ENCODE measurements at places on chromosomes 4 and X.

- no peak for DNase-seq
Measured at GRCh38 chrX:21845096-21845495, 5.7 kb downstream of the MBTPS2 start.

DNA sequence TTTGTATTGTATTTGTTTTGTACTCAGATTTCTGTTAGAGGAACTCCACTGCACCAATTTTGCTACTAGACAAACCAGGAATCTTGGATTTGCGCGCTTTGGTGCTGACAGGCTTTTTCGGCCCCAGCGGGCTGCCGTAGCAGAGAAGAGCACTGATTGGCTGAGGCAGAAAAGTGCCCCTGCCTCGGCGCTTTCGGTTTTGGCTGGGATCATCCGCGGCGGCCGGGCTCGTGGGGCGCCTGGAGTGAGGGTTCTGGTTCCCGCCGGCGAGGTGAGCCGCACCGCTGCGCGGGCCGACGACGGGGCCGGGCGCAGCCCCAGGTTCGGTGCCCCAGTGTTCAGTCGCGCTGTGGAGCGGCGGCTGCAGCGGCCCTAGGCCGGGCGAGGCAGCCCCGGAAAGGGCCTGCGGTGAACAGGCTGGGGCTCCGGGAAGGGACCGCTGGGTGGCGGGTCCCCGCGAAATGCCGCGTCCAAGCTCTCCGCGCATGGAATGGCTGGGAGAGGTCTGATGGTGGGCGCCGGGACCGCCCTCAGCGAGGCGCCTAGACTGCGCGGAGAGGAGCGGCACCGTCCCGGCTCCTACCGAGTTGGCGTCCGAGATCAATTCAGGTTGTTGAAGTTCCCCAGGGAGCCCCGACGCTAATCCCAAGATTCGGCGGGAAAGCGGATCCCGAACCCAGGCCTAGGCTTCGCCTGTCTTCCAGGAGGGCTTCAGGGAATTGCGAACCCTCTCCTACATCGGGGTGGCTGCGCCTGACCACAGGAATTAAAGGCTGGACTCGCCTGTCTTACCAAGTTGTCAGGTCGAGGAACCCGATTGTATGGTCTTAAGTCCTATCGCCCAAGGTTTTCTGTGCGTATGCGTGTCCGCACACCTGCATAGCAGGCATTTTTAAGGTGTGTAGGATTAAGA lies at the start of gene LSM6:
Gene LSM6 (plus strand): TSS at position 178 of the 913 bp plus-strand sequence. CDS start 7,204 bp downstream, outside the sequence.
- peak; percentile 82 for DNase-seq

- no peak for DNase-seq
Measured at GRCh38 chrX:151631822-151632221, 63.4 kb upstream of the PRRG3 start.

DNA sequence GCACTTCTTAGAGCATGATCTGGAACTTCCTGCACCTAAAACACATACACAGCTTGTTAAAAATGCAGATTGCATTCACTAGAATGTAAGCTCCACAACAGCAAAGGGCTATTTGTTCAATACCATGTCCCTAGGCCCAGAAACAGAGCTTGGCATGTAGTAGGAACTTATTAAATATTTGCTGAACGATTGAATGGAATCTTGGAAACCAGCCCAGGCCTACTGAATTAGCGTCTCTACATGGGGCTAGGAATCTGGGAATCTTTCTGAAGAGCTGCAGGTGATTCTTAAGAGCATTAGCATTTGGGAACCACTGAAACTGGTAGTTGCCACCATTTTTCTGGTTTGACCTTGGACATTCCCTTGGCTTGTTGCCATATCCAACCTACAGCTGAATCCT lies 234.1 kb downstream of the STIM2 start:
- no peak for DNase-seq

DNA sequence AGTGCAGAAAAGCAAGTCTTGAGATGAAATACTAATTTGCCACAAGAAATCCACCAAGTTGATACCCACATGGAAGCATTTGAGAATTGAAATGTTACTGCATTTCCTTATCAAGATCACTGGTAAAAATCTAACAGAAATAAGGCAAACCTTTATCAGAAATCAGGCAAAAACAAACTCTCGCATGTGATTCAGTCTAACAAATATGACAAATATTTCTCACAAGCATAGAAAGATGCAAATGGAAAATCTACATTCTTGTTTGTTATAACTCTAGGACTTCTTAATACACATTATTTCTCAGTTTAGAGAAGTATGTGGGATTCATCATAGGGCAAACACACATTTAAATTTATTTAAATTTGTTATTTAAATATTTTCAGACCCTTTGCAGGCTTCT lies 52.9 kb downstream of the TXK start:
- DNase-seq = no peak

DNA sequence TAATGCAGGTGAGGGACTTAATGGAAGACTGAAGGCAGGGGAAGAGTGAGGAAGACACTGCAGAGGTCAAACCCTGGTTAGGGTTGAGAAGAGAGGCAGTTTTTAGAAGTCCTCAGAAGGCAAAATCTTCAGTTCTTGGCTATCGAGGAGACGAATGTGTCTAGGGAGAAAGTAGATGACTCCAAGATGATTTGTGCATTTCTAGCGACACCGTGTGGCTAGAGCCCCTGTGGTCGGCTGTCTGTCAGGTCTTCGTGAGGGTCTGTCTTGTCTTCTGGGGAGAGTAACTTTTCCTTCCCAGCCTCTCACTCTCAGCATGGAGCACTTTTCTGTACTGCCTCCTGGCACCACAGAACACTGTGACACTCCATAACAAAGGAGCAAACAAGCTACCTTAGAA lies 458.1 kb downstream of the STIM2 start:
- DNase-seq = no peak

GRCh38 chr4:113823291-113823659 lies 61.7 kb upstream of the CAMK2D start:
- DNase-seq = no peak

DNA sequence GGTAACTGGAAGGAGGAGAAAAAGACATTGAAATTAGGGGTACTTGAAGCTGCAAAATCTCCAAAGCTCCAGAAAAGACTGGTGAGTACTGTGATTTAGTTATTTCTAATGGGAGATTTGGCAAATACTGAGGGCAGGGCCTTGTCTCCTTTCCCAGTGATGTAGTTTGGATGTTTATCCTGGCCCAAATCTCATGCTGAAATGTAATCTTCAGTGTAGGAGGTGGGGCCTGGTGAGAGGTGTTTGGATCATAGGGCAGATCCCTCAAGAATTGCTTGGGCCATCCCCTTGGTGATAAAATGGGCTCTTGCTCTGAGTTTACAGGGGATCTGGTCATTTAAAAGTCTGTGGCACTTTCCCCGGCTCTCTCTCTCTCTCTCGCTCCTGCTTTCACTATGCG lies 33.1 kb upstream of the GK start:
- no peak for DNase-seq

All from central memory CD4-positive, alpha-beta T cell (primary cell).